ENCODE measurements at places on chromosomes 3 and 15. TPM values are rescaled to one million over a fixed set of nuclear protein-coding genes. Genes with fewer than 3 reads are reported as not detected.

The ACTC1 gene
- 15.2 TPM for polyA plus RNA-seq

GRCh38 chr3:141429371-141430035, 57.3 kb upstream of the RASA2 start:
- no peak for DNase-seq

The MAGI1 gene
- 14.4 TPM for polyA plus RNA-seq

GRCh38 chr15:59591356-59591755, 20.2 kb upstream of the GCNT3 start:
- no peak for DNase-seq

The COL6A5 gene
- not detected for polyA plus RNA-seq
